ENCODE measurements at places on chromosomes 13 and 19. TPM values are rescaled to one million over a fixed set of nuclear protein-coding genes. Genes with fewer than 3 reads are reported as not detected.

The SLC5A5 gene
- total RNA-seq, result not detected

The PRR19 gene
- total RNA-seq, result 2.8 TPM

DNA sequence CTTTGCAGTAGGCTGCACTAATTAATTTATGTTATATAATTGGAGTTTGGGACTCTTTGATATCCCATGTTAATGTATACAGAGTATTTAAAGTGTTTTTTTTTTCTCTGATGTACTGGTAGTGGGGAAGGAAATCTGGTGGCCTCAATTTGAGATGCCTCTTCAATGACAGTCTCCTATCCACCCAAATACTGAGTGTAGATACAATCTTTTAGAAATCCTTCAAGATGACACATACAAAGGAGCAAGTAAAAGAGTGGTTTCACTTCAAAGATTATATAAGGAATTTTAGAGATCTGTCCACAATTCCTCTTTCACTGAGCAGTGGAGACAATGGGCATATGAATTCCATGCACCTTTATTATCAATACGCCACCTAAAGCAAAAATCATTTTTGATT lies 15.1 kb downstream of the NALCN start:
- DNase-seq, result no peak

- no peak for DNase-seq
These were observed 297.0 kb downstream of the RBM26 start for GRCh38 chr13:79108914-79109643.

- DNase-seq, result no peak
These were observed 44.0 kb upstream of the PCCA start for GRCh38 chr13:100044936-100045335.

DNA sequence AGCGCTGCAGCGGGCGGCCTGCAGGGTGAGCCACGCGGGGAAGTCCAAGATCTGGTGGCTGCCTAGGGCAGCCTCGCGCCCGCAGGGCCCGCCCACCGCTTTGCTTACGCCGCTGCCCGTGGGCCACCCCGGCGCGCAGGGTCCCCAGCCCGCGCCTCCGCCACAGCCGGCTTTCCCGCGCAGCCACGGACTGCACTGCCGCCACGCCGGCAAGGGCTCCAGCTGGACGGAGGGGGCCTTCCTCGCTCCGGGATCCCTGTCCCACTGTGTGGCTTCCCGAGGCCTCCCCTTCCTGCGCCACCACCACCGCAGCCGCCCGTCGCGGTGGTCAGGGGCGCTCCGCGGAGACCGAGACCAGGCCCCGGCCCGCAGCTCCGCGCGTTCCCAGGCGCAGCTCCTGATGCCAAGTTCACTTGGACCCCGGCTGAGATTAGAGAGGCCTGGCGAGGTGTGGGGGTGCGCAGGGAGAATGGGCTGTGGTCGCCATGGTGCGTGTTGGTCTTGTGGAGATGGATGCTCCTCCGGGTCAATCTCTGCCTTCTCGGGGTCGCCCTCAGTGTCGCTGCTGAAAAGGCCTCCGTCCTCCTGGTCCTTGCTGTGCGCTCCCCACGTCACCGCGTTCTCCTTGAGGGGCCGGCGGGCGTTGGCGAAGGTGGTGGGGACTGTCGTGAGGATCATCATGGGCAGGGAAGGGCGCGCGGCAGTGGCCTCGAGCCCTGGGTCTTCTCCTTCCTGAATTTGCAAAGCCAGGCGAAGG lies 17.9 kb upstream of the RNF17 start:
- DNase-seq, result no peak

DNA sequence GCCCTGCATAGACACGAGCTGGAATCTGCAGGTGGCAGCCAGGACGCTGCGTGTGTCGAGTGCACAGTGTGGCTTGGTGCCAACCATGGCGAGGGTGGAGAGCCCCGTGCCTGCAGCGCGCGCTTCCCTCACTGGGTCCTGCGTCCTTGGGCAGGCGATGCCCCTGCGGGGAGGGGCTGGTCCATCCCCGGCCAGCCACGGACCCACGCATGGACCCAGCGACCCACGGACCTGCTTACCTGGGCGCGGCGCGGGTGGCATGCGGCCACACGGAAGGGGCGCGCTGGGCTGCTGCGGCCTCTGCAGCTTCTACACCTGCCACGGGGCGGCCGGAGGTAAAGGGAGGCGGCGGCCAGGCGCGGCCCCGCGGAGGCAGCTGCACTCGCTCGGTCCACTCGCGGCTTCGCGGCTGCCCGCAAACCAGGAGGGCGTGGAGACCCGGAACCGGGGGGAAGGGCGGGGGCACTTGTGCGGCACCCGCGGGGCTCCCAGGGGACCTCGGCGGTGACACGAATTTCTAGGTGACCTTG lies 569 bp upstream of the MCF2L start:
- DNase-seq, result no peak

- DNase-seq, result no peak
These were observed 412.9 kb downstream of the DIAPH3 start for GRCh38 chr13:59750860-59751259.

All from HT1080 (cell line).